CD4-positive, alpha-beta T cell (primary cell): ENCODE measurements at places on chromosomes 3 and 15. TPM values are rescaled to one million over a fixed set of nuclear protein-coding genes. Genes with fewer than 3 reads are reported as not detected.

GRCh38 chr3:124770336-124771082 lies 40.3 kb downstream of the UMPS start:
- DNase-seq: no peak

The CHRNA7 gene
- not detected for total RNA-seq

- no peak for DNase-seq
Observed at GRCh38 chr3:126316031-126316461, 41.2 kb downstream of the KLF15 start.

DNA sequence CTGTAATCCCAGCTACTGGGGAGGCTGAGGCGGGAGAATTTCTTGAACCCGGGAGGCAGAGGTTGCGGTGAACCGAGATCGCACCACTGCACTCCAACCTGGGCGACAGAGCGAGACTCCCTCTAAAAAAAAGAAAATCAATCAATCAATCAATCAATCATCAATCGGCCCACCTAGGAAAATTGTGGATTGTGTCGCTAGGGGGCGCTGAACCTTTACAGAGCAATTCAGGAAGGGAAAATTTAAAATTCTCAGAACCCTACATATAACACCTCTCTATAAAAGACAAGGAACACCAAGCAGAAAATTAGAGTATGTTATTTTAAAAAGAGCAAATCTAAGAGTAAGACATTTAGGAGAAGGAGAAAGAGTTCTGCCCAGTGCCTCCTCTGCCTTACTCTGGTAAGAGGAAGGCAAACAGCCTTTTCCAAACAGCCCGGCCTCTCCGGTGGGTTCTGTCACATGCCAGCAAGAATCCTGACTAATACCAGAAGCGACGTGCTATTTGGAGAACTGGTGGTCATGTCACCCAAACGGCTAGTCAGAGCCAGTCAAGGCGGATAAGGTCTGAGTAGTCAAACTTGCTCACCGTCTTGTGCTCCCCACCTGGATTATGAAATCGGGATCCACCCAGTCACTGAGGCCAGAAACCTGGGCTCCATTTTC lies 22.3 kb upstream of the SMCO1 start:
- DNase-seq: peak; percentile 65

DNA sequence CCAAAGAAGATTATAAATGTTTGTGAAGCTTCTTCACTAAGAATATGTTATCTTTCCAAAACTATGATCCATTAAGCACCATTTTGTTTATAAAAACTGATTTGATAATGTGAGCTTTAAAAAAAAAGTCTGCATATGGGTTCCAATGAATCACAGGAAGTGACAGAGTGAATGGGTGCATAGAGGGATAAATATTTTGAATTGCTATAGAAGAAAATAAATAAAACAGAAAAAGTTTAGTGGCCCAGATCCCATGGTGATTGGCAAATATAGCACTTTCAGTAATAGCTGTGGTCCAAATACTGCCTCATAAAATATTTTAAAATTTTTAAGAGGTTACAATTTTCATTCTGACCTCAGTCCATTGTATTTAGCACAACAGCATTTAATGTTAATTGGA lies 19.2 kb downstream of the CPA3 start:
- no peak for DNase-seq

The ROPN1 gene
- not detected for total RNA-seq

DNA sequence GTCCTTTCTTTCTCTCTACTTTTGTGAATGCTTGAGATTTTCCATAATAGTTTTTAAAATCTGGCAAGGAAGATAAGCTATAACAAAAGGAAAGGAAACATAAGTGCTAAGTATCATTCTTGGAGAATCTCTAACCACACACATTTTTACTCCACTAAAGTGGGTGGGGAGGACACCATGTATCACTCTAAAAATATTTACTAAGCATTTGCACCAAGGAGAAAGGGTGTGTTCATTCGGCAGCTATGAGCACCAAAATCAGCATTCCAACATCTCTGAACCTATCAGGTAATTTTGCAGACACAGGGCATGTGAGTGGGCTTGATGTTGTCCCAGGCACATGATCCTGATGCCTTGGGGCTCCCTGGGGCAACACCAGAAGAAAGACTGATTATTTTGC lies 5.5 kb downstream of the B4GALT4 start:
- no peak for DNase-seq

The NR1I2 gene
- not detected for total RNA-seq

- DNase-seq: no peak
Observed at GRCh38 chr15:73688455-73688854, 4.3 kb downstream of the CD276 start.

The CDHR4 gene
- not detected for total RNA-seq
